ENCODE measurements at places on chromosomes 2 and 18.
A peak's percentile ranks its signal among the peaks of the same experiment; 100 is the strongest.

DNA sequence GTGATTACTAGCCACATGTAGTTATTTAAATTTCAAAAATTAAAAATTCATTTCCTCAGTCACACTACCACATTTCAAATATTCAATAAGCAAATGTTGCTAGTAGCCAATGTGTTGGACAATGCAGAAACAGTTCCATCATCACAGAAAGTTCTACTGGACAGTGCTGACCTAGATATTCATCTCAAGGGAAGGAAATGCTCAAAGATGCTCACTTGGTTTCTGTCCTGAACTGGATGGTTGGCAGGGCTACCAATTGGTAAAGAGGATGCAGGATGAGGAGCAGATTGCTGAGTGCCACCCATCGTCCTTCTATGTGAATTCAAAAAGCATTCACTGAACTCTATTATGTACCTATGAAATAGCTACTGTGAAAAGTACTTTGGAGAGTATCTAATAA, 6.0 kb upstream of the UBXN2A start:
- no peak for DNase-seq

GRCh38 chr18:79684283-79684631, 4.7 kb downstream of the CTDP1 start:
- no peak for DNase-seq

DNA sequence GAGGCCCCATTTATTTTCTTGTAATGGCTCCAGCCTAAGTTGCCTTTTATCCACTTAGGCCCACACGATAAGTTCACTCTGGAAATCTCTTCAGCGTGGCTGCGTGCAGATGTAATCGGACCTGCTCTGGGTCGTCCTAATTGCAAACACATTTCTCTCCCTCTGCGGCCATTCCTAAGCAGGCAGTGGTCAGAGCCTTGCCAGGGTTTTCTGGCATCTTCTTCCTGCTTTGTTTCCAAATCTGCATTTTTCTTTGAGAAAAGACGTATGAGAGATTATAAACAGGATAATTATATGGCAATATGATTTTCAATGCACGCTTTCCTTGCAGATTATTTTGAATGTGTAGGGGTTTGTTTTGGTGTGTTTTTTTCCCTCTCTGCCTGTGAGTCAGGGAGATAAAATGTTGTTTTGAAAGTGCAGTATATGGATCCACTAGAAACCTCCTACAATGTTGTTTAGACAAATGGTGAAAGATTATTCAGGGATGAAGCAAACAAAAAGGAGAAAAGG, 239.4 kb upstream of the TANK start:
- DNase-seq = peak; percentile 11

- DNase-seq = no peak
Observed at GRCh38 chr2:105515581-105516415, 116.9 kb upstream of the FHL2 start.
